Inflammatory macrophage (primary cell): ENCODE measurements at places on chromosomes 7 and 10.

- DNase-seq: no peak
Measured at GRCh38 chr7:48101968-48102367, 12.9 kb downstream of the UPP1 start.

DNA sequence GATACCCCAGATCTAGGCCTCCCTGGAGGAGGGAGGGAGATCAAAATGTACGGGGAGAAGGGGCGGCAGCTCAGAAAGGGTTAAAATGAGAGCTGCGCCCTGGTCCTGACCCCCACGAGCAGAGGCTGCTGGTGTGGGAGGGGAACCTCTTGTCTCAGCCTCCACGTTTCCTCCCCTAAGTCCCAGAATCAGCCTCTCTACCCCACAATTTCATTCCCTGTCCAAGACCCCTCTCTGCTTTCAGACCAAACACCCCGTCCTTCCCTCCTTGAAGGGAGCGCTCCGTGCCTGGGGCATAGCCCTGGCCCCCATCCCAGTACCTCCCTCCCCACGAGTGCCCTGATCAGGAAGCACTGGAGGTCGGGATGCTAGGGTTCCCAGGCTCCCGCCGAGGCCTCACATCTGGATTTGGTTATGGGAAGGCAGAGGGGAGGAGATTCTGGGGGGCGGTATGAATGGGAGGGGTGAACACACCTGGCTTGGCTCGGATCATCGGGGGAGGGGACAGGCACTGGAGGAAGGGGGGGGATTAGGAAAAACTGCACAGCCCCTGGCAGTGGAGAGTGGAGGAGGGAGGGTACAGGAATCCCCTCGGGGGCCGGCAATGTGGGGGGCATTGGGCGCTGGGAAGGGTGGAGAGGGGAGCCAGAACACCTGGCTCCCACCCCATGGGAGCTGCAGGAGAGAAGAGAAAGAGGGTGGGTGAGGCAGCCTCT, 2.7 kb downstream of the EPHB4 start:
- DNase-seq: no peak

DNA sequence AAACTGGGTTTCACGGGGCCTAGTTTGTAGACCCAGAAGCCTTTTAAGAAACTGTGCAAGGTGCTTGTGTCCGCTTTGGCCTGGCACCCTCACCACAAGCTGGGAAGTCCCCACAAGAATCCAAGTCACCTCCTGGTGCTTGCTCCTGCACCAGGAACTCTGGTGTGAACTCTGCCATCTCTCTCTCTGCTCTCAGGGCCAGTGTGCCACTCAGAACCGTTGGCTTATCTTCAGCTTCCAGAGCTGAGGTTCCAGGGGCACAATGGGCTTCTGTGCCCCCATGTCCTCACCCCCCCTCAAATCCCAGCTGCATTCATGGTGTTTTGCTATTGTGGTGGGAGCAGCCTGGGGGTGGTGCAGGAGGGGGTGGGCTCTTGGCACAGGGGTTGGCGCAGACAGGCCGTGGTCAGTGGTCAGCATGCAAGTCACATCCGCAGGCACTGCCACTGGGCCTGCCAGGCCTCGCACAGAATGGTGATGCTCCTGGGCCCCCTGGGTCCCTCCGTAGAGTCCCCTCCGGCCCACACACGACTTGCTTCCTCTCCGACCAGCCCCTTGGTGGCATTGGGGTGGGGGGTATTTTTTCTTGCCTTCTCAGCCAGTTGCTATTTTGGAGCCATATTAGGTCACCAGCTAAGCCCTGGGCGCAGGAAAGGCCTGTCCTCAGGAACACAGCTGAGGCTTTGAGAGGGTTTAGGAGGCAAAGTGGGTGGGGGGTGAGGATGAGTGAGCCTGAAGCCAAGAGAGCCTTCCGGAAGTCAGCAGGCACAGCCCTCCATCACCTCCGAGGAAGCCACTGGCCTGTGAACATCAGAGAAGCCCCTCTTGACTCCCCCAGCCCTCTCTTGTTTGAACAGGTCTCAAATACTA, 3.0 kb downstream of the ZCCHC24 start:
- no peak for DNase-seq

DNA sequence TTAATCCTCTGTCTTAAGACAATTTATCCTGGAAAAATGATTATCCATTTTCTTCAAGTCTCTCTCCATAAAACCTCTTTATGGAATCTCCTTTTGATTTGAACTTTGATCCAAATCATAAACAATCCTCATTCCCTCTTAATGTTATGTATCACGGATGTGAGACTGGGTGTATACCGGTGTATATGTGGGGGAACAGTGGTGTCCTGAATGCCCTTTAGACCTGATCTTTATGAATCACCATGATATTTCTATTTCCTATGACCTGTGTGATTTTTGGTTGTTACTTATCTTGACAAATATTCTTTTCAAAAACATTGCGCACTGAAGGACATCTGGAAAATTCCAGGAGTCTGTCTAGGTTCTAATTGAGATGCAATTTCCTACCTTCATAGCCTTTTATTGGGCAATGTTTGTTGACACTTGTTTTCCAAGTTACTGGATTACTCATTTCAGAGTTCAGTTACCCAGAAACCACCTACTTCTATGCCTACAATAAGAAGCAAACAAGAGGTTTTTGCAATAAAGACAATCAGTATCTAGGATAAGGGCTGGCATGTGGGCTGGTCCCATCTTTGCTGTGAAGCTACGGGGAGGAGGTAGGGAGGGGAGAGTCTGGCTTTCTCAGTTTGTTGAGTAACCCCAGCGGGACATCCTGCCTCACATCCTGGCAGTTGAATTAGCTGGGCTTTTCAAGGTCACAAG, 190.4 kb downstream of the CTTNBP2 start:
- DNase-seq: no peak

GRCh38 chr10:112741830-112742402, 208.1 kb upstream of the TCF7L2 start:
- DNase-seq: no peak

GRCh38 chr7:69126896-69127479, 471.3 kb upstream of the AUTS2 start:
- DNase-seq: no peak

DNA sequence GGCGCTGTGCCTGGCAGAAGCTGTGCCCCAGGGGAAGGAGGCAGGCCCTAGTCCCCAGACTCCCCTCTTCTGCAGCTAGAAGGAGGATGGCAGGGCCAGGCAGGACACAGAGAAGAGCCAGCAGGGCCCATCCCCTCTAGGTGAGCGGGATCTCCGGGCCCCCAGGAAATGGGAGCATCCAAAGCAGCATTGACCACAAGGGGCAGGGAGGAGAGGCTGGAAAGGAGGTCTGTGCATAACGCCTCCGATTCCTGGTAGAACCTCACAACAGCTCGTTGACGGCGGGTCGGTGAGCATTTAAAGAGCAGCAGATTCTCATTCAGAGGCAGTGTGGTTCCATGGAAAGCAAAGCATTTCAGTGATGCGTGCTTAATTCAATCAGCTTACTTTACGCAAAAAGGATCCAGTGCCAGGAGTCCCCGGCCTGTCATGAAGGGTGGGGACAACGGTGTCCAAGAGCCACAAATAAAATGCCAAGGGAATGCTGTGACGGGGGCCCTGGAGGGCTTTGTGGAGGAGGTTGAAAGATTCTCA, 41.0 kb downstream of the CLRN3 start:
- DNase-seq: no peak

DNA sequence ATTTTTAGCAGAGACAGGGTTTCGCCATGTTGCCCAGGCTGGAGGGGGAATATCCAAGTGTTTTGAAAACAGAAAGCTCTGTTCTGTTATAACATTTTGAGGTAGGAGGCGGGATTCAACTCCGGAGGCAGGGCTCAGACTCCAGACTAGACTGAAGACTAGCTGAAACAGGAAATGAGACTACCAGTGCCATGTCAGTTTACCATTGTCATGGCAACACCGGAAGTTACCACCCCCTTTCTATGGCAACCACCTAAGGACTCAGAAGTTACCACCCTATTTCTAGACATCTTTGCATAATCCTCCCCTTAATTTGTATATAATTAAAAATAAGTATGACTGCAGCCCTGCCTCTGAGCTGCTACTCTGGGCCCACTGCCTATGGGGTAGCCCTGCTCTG, 1069.1 kb upstream of the AUTS2 start:
- no peak for DNase-seq

DNA sequence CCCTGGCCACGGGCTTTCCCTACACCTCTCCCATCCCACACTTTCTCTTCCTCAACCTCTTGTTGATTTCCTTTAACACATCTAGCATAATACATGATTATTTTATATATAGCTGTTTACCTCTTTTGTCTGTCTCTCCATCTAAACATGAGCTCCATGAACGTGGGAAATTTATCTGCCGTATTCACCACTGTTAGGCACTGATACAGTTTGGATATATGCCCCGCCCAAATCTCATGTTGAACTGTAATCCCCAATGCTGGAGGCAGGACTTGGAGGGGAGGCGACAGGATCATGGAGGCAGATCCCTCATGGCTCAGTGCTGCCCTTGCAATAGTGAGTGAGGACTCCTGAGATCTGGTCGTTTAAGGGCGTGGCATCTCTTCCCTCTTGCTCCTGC, 5.7 kb downstream of the CYTH3 start:
- no peak for DNase-seq
